HFF-Myc (cell line): ENCODE measurements at places on chromosomes 1 and 21.

DNA sequence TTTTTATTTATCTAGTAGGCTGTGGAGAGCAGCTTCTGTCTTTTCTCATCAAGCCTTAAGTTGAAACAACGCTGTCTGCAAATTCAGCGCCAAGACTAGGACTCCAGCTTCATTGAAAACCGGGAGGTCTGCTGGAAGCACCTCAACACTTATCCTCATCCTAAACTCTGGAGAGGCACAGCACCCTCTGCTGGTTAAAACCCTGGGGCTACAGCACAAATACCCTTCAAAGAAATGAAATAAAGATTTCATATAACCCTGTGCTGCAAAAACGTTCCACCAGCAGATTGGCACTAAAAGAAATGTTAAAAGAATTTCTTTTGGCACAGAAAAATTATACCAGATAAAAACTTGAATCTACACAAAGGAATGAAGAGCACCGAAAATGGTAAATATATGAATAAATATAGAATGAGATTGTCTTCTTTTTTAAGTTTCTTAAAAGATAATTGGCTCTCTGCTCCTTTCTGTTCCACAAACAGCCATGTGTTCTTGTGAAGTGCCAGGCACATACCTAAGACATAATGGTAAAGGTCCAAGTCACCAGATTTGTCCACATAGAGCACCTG, 227.7 kb upstream of the SAMSN1 start:
- no peak for DNase-seq

DNA sequence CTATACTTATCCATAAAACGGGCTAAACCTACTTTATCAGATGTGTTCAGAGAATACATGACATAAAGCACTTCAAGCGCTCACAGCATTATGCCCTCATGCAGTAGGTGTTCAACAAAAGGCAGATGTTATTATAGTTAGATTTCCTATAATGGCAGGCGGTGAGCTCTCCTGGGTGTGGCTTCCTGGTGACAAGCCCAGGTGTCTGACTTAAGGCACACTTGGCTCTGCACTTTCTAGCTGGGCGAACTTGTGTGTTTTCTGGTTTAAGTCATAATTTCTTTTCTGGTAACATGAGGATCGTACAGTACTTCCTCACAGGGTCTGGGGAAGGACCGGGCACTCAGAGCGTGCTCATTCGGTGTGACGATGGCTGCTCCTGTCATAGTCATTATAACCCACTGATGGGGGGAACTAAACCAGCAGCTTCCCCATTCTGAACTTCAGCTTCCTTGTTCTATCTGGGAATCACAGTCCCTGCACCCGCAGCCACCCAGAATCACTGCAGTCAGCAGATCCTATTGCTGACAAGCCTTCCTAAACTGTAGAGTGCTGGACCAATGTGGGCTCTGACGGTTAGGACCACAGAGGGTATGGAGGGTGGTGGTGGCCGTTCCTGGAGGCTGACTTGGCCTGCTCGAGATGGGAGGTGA, 52.8 kb downstream of the IGSF21 start:
- no peak for DNase-seq

GRCh38 chr1:1084372-1085170, 10.5 kb upstream of the RNF223 start:
- no peak for DNase-seq

GRCh38 chr1:191579019-191579418, 579.2 kb upstream of the RGS18 start:
- no peak for DNase-seq

DNA sequence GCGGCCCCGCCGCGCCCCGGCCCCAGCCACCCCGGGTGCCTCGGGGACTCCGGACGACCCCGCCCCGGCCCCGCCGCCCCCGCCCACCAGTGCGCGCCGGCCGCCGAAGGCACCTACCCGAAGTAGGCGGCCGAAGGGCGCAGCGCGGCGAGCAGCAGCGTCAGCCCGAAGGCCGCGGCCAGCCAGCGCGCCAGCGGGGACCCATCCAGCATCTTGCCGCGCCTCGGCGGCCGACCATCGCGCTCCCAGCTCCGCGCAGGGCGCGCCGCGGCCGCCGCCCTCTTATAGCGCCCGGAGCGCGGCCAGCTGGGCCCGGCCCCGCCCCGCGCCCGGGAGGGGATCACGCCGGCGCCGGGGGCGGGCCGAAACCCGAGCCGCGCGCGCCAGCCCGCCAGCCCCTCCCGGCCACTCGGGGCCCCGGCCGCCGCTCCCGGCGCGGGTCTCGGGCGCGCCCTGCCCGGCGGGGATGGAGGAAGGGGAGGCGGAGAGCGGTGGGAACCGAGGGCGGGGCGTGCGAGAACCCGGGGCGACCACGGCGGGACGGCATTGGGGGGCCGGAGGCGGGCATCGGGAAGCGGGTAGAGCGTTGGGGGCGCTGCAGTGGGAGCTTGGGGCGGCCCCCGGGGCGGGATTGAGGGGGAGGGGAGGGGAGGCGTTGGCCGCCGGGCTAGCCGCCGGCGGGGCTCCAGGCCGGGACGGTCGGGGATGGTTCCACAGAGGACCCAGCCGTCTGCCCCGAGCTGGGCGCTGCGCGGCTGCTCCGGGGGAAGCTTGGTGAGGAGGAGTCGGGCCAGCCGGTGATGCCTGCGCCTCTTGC, at the start of gene WNT9A:
Gene WNT9A, minus strand, starts transcription at position 257 of the 817 bp plus-strand sequence. Its CDS starts 45 bp downstream, at position 212.
- no peak for DNase-seq

DNA sequence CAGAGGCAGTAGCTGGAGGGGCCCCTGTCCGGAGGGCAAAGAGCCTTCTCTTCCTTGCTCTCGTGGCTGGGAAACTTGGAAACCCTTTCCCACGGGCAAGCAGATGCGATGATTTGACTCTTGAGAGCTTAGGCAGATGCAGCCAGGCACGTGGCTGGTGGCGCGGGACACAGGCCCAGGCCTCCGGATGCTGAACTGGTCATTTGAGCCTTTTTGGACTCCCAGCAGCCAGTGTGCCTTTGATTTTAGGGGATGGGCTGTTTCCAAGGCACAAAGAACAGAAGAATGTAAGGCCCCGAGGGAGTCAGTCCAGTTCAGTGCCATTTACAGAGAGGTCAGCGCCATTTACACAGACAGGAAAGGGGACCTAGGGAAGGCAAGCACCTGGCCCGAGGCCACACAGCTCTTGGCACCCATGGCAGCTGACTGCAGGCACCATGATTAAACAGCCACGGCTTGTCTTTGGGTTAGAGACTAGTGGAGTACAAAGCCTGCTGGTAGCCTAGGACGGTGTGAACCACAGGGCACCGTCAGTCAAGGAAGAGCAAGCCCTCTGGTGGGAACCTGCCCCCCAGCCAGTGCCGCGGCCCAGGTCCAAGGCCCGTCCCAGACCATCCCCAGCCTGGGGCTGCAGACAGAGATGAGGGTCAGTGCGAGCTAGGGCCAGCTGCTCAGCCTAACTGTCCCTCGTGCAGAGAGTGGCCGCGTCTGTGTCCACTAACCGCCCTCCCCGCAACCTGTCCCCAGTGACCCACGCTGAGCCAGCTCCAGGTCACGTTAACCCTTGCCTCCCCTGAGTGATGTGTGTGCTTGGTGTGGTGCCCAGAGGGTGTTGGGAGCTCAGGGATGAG, 20.4 kb upstream of the CCDC27 start:
- no peak for DNase-seq

- DNase-seq: peak; percentile 33
Measured at GRCh38 chr1:62131093-62131725, 63.4 kb upstream of the L1TD1 start.

DNA sequence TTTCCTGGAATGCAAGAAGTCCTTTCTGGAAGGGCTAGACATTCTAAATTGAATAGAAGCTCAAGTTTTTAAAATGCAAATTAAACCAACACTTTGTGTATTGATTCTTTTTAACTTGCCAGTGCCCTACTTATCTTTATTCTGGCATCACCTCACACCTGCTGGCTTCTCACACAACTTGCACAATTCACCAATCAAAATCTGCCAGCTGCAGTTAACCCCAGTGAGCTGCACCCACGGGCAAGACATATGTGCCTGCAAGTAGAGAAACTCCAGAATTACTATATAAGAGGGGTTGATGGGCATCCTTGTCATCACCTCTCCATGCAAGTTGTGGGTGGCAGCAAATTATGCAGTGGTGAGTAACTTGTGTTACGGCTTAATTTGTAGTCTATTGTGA, 11.7 kb upstream of the PLPPR4 start:
- DNase-seq: no peak

DNA sequence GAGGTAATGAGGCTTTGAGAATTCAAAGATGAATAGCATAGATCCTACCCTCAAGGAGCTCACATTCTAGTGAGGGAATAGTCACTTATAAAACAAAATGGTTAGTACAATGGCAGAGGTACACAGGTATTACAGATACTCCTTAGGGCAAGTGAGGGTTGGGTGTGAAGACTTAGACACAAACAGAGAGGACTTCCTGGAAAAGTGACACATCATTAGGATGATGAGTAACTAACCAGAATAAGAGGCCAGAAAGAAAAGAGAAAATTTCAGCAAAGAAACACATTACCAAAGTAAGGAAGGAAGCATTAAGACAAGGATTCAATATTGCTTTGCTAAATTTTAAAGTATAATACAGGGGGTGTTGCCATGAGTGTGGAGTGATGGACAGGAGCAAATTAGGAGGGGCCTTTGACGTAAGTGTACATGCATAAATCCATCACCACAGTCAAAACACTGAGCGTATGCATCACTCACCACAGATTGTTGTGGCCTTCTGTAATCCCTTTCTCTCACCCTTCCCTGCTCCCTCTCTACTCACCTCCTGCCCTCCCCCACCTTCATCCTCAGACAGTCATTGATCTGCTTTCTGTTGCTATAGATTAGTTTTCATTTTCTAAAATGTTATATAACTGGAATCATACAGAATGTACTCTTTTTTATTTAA, 7.9 kb downstream of the CD53 start:
- no peak for DNase-seq

DNA sequence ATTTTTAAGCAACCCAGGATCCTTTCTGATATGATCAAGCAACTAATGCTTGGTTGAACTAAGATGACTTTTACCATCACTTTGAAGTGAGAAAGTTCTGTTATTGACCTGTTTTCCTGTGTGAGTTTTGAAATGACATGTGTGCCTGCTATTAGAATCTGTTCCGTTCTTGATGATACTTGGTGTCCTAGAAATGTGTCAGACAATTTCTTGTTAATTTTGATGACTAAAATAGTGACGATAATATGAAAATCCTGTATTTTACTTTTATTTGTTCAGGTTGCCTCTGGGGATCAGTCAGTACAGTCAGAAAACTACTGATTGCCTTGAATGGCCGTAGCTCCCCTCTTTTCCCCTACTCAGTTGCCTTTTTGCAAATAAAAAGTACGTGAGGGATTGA, 228.0 kb downstream of the RYR2 start:
- no peak for DNase-seq

DNA sequence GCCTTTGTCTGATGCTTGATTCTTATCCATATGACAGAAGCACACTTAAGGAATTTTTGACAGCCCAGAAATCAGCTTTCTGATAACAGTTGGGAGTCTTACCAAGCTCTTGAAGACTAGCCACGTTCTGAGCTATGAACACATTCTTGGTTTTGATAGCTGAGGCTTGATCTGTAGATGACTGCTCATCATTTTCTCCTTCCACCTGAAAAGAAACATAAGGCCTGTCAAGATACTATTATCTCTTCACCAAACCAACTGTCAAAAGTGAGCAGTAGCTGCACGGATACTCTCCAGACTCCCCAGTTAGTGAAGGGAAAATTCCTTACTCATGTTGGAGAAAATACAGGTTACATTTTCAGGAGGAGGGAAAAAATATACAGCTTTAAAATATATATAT, 12.2 kb downstream of the UBR4 start:
- DNase-seq: no peak

DNA sequence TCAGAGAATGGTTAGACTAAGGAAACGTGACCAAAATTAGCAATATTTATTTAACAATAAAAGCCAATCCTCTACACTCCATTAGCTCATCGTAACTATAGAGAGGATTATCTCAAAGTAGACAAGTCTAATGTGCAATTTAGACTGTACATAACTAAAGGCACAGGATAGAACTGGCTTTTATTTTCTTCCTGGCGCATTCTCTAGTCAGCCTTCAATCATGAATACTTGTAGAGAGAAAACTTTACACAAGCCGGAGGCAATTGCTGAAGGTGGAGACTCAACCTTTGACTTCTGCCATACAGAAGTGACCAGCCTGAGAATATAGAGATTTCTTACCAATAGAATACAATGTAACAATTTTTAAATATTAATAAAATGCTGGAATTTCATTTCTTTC, 777.9 kb downstream of the LTN1 start:
- DNase-seq: no peak

GRCh38 chr1:161080441-161081405, 8.6 kb downstream of the NECTIN4 start:
- DNase-seq: no peak

DNA sequence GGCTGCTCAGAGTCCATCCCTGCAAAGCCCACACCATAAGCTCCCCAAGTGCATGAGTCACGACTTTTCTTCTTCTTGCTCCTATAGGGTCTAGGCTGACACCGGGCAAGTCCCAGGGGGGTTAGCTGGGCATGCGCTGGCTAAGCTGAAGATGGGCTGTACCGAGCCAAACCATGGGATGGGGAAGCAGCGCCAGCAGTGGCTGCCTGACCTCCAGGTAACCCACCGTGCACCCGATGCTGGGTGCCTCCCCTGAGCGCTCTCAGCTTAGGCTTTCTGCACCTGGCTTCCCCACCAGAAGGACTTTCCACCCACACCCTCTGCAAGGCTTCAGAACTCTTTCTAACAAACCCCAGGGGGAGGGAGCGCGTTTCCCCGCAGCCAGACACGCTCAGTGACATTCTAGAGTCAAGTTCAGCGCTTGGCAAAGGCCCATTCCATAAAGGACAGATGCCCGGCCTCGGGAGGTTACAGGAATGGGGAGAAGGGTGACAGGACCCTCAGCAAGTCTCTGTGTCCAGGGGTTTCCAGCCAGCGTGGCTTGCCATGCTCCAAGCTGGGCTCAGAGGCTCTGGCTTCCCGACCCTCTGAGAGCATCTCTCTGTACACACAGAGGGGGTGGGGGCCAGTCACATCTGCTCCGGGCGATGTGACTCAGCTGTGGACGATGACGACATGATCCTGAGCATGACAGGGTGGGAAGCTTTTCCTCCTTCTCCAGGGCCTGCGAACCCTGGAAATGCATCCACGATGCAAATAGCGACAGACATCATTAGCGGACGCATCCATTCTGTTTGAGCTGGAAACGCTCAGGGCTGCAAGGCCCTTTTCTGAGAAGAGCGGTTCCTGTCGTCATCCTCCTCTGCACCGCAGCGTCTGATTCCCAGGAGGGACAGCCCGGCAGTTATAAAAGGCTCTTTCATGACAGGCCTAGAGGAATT, 107.8 kb downstream of the SIK1 start:
- no peak for DNase-seq

- no peak for DNase-seq
Measured at GRCh38 chr1:40258445-40258769, 371 bp downstream of the ZMPSTE24 start.
